Effector memory CD4-positive, alpha-beta T cell (primary cell): ENCODE measurements at places on chromosomes 7 and 10.

GRCh38 chr7:134643131-134643530, 3.5 kb upstream of the BPGM start:
- H3K36me3 ChIP-seq, result no peaks in the 10 kb centered on the region
- no peak overlapping the region for H3K27ac ChIP-seq
- peaks cover 11% of the 10 kb centered on the region for H3K4me1 ChIP-seq
- no peak for DNase-seq
- no peak overlapping the region for H3K4me3 ChIP-seq
- H3K27me3 ChIP-seq, result no peaks in the 10 kb centered on the region

GRCh38 chr10:114881417-114881816, 56.6 kb upstream of the TRUB1 start:
- no peaks in the 10 kb centered on the region for H3K27me3 ChIP-seq
- no peak overlapping the region for H3K4me3 ChIP-seq
- H3K27ac ChIP-seq, result no peak overlapping the region
- no peaks in the 10 kb centered on the region for H3K36me3 ChIP-seq

- no peak for DNase-seq
- H3K27ac ChIP-seq, result no peak overlapping the region
- H3K4me3 ChIP-seq, result no peak overlapping the region
- H3K27me3 ChIP-seq, result no peaks in the 10 kb centered on the region
These were observed 12.4 kb upstream of the TNKS2 start for GRCh38 chr10:91785830-91786229.

- H3K27ac ChIP-seq, result no peak overlapping the region
- no peak for DNase-seq
- no peaks in the 10 kb centered on the region for H3K36me3 ChIP-seq
- H3K4me1 ChIP-seq, result no peaks in the 10 kb centered on the region
- no peaks in the 10 kb centered on the region for H3K27me3 ChIP-seq
These were observed 1043.2 kb upstream of the C7orf33 start for GRCh38 chr7:147547252-147547897.

- no peak overlapping the region for H3K4me3 ChIP-seq
- peaks cover 70% of the 10 kb centered on the region for H3K36me3 ChIP-seq
- H3K27me3 ChIP-seq, result no peaks in the 10 kb centered on the region
- H3K4me1 ChIP-seq, result no peaks in the 10 kb centered on the region
- DNase-seq, result no peak
These were observed 11.9 kb downstream of the ERCC6 start for GRCh38 chr10:49527061-49527460.

DNA sequence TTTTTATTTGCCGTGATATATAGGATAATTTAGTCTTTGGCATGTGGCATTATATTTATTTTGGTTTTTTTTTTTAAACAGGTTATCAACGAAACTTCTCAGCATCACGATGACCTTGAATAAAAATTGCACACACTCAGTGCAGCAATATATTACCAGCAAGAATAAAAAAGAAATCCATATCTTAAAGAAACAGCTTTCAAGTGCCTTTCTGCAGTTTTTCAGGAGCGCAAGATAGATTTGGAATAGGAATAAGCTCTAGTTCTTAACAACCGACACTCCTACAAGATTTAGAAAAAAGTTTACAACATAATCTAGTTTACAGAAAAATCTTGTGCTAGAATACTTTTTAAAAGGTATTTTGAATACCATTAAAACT, 9.1 kb downstream of the VIM start:
- H3K27me3 ChIP-seq, result no peaks in the 10 kb centered on the region
- peaks cover 57% of the 10 kb centered on the region for H3K36me3 ChIP-seq
- peaks cover 13% of the 10 kb centered on the region for H3K4me1 ChIP-seq
- H3K27ac ChIP-seq, result no peak overlapping the region
- no peak for DNase-seq
- no peak overlapping the region for H3K4me3 ChIP-seq

GRCh38 chr10:44893604-44894468, 17.3 kb upstream of the TMEM72 start:
- no peak overlapping the region for H3K4me3 ChIP-seq
- H3K4me1 ChIP-seq, result no peaks in the 10 kb centered on the region
- no peak overlapping the region for H3K27ac ChIP-seq
- H3K36me3 ChIP-seq, result no peaks in the 10 kb centered on the region

GRCh38 chr10:117663750-117664149, 121.2 kb downstream of the EMX2 start:
- H3K36me3 ChIP-seq, result no peaks in the 10 kb centered on the region
- H3K4me1 ChIP-seq, result no peaks in the 10 kb centered on the region
- DNase-seq, result no peak
- no peak overlapping the region for H3K27ac ChIP-seq
